ENCODE measurements at places on chromosomes 3 and 15.

DNA sequence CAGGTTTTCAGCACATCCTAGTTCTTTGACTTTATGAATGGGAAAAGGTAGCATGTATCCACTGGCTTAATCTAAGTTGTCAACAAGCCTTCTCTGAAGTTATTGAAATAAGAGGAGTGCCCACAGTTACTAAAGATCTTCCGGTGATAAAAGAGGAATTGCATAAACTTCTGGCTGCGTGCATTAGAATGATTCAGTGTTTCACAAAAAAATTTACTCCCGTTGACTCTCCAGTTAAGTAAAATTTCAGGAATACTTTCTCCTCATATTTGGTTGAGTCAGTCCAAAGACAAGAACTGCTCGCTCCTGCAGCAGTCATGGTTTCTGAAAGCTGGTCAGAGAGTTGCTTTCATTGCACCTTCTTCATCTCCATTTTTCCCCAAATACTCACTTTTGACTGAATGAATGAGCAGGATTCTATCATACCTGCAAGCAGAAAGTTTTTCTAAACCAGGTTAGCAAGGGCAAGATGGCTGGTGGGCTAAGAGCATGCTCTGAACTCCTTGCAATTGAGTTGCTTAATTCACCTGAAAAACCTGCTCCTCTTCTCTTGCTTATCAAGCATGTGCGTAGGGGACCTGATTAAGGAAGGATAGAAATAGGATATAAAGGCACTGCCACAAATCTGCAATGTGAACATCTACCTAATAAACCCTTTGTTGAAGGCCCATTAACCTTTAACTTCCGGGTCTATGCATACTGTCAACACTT is 64.2 kb upstream of the TIMP4 start:
- no peak for DNase-seq

DNA sequence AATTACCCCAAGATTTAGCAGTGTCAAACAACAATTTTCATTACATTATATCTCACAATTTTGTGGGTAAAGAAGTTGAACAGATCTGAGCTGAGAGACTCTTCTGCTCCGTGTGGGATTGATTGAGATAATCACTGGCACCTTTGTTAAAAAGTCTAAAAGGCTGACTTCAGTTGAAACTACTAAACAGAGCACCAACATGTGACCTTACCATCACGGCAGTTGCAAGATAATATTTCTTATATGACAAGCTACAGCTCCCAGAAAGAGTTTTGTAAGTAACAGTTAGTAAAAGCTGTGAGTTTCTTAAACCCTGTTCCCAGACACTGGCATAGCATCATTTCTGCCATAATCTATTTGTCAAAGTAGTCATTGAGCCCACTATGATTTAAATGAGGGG is 25.0 kb downstream of the CGGBP1 start:
- DNase-seq, result no peak

- DNase-seq, result no peak
Measured at GRCh38 chr3:100697172-100697571, 12.1 kb upstream of the TFG start.

DNA sequence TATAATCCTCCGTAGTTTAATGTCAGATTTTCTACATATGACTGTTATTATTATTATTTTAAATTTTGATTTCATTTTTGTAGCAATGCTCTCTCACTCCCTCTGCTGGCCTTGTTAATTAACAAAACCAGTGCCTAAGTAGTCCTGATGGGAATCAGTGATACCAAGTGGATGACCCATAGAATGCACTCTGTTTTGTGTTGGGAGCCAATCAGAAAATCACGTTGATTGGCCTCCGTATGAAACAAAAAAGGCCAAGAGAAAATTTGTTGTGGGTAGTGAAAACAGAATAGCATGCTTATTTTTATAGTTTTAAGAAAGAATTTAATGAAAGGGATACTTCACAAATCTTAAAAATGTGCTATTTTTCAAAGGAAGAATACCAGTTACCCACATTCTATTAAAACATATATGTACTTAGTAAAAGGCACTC is 34.4 kb upstream of the MEIS2 start:
- DNase-seq, result no peak

GRCh38 chr3:6416049-6416661 is 444.8 kb upstream of the GRM7 start:
- DNase-seq, result no peak

DNA sequence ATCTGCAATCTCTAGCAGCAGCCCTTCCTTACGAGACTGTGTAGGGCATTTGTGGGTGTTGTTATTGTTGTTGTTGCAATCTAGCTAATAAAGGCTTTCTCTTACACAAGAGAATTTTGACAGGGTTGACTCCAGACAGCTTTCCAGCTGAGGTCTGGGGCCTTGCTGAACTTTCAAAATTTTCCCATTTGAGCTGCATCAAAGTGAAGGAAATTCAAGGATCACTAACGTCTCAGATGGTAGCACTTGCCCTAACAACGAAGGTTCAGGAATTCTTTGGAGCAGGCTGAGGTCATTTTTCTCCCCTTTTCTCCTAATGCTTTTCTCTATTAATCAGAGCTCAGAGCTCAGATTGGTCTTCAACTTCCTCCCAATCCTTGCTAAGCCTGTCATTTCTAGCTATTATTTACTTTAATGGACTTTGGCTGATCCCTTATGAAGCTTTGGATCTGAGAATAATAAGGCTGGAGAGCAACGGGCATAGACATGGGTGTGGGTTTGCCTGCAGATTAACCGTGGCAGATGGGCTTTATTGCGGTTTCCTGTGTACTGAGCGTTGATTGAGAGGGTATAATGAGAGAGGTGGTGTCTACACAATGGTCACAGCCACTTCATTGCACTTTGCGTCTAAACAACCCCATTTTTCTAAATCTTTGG is 614.0 kb upstream of the AGTR1 start:
- no peak for DNase-seq

DNA sequence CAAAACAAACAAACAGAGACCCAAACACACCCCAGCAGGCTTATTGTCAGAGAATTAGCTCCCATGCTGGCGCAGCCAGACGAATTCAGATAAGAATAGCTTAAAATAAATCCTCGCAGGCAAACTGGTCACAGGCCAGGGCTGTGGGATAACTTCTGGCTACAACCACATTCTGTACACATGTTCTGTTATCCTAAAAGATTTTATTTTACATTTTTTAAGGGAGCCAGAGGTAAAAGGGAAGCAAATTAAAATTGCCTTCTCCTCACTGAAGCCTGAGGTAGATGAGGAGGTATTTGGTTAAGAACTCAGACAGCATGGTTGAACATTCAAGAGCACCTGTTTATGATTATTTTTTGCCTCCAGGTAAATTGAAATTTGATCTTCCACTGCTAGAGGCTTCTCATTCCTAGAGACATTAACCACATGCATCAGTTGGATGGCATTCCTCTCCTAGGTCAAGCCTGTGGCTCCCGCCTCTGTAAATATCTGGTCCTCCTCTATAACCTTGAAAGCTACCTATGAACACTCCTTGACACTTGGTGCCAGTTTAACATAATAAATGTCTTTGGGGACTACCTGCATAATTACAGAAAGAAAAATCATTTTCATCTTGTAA is 190.3 kb downstream of the SATB1 start:
- no peak for DNase-seq

DNA sequence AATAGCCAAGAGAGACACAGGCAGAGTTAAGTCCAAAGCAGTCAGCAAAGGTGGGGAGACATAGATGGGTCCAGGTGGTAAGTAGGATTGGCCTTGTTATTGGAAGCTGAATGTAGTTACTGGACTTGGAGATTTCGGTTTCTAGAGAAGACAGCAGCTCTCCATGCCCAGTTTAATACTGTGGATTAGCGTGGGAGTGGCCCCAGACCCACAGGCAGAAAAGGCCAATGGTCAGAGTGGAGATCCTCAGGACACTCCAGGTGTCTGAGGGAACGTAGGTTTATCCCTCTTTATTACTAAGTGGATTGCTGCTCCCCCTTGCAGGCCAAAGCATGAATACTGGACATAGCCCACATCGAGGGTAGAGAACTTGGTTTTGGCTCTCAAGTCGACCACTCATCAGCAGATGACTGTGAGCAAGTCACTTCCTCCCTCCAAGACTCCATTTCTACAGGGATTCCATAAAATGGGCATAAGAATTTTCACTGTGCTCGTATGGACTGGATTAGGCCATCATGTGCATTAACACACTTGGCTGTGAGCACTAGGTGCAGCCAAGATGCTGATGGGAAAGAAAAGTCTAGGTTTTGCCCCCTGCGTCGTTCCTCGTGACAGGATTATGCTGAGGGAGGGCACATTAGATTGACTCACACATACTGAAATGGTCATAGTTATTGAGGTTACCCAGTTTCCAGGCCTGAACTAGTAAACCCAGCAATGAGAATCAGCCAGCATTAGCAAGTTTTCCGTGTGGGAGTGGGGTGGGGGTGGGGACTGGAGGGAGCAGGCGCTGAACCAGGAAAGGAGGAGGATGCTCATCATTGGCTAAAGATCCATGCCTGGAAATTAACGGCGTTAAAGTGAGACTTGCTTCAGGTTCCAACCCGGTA is 225.2 kb upstream of the TPRG1 start:
- no peak for DNase-seq

- DNase-seq, result no peak
Measured at GRCh38 chr3:64028754-64029153, 5.5 kb upstream of the PSMD6 start.

GRCh38 chr15:62141200-62141599 is 23.9 kb downstream of the C2CD4B start:
- no peak for DNase-seq

- no peak for DNase-seq
Measured at GRCh38 chr15:76964157-76964556, 30.8 kb upstream of the PSTPIP1 start.

DNA sequence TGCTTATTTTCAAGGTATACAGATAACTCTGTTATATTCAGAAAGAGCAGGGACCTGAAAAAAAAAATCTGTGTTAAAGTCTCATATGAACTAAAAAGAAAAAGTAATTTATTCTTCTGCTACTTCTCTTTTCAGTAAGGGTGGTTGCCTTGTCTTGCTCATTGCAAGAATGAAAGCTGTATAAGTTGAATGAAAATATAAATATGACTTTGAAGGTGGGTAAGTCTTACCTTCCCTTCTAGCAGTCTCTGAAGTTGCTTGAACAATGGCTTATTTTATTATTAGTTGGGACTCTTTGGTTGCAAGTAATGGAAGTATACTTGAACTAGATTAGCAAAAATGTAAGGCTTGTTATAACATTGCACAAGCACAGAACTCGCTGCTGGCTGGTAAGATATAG is 1554.9 kb downstream of the SI start:
- no peak for DNase-seq

- DNase-seq, result no peak
Measured at GRCh38 chr3:2837910-2838309, 272.3 kb downstream of the IL5RA start.

DNA sequence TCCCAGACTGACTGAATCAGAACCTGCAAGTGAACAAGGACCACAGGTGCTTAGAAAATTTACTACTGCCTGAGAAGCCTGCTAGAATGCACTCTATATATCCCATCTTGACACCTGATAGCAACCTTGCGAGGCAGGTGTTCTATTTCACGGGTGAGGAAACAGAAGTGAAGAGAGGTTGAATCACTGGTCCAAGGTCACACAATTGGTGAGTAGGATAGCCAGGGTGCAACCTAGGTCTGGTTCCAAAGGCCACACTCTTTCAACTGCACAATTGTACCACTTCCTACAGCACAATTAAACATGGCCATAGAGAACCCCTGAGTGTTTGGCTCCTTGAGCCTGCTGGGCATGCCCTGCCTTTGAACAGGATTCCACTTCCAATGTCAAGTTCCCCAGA is 87.0 kb downstream of the RAB11A start:
- no peak for DNase-seq

DNA sequence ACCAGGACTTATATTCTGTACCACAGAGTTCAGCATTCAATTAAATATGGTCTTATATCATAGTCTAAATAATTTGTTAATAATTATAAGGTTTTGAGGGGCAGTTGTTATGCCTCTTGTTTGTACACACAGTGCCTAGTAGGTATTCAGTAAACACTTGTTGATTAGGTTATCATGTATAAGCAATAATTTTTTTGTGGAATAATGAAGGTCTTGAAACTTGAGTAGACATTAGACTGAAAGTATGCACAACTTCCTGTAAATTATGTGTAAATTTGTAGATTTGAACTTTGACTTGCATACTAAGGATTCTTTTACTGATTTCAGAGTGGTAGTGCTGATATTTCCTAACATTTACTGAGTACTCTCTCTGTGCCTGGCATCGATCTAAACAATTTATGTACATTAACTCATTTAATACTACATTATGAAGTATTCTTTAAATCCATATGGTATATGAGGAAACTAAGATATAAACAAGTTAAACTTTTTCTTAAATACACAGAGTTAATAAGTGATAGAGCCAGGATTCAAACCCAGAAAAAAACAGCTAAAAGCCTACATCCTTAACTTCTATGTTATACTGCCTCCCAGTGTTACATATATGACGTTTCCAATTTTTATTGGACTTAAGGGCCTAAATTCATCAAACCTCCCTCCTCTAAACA is 65.1 kb downstream of the GLCE start:
- no peak for DNase-seq

- no peak for DNase-seq
Measured at GRCh38 chr15:65827065-65827464, 35.0 kb upstream of the DENND4A start.

DNA sequence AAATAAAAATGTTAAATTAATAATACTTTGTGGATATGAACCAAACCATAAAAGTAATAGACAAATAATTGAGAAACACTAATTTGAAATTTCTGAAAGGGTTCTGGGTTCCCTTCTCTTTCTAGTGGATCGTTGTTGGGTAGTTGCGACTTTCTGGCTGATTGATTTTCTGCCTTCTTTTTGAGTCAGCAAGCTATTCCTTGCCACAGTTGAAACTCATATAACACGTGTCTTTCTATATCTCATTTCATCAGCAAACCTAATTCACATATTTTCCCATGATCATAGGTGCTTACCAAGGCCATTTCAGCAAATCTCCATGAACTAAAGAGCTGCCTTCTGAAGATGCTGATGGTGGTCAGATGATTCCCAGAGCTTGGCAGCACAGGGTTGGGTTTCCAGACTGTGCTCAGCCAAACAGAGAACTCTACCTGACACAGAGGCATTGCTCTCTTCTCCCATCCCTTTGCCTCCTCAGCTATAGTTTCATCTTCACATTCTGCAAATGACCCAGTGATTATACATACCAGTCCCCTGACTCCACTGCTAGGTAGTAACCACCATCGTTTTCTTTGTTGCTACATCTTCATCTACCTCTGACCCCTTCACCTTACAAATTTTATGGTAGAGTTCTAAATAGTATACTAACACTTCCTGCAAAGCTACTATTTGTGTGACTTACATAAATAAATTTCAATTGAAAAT is 383.9 kb upstream of the DPH6 start:
- DNase-seq, result no peak

Data from anterior cingulate cortex (tissue), 58 donors.